ENCODE measurements at places on chromosomes 4 and X.

DNA sequence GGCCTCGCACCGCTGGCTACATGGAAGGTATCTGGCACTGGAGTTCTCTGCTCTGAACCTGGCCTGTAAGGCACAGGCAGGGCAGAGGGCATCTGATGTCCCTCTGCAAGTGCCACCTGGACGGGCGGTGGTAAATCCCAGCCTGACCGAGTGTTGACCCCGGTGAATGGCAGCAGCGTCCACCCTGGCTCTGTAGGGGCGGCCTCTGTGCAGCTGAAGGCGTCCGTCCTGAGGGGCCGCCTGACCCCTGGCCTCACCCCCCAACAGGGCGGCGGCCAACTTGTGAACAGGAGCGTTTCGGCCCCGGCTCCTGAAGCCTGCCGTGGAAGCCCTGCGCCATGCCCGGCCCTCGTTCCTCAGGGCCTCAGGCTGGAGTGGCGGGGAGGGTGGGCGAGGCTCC is 51.4 kb downstream of the CPZ start:
- DNase-seq: no peak

DNA sequence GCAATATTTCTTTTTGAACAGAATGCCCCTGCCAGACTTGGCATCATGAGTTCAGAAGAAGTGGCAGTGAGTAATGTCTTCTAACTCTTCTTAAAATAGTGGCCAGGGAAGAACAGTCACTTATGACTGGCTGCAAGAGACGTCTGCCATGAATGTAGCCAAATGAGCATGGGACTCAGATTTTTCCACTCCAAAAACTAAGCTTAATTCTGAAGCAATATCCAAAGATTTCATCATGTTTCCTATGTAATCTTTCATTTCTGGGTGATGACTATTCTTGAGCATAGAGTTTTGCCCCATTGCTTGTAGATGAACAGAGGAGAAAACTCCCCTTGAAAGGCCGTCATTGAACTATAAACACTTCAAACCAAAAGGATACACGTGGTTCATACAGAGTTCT is 11.8 kb downstream of the AMBN start:
- DNase-seq: no peak

DNA sequence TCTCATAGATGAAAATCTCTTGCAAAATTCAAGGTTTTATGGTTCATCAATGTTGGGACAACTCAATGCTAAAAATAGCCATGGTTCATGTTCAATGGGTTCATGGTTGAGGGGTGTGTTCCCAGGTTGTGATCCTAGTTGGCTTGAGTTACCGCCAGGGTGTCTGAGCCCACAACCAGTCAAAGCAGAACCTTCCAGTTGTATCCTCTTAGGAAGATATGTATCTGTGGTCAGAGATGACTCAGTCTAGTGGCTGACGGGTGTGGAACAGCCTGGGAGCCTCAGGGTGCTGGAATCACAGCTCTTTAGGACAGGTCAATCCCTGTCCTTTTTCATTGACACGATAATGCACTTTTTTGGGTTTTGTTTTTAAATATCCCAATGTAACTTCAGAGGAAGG is 192.3 kb upstream of the NR3C2 start:
- no peak for DNase-seq

- DNase-seq: no peak
Measured at GRCh38 chrX:6448003-6448402, 86.9 kb downstream of the VCX3A start.

GRCh38 chr4:7983296-7983695 is 43.6 kb upstream of the AFAP1 start:
- DNase-seq: no peak

GRCh38 chr4:123278755-123279154 is 117.8 kb upstream of the SPRY1 start:
- no peak for DNase-seq

- DNase-seq: no peak
Measured at GRCh38 chrX:23503835-23504539, 163.3 kb upstream of the PRDX4 start.

GRCh38 chrX:40564447-40564846 is 16.3 kb upstream of the ATP6AP2 start:
- no peak for DNase-seq

DNA sequence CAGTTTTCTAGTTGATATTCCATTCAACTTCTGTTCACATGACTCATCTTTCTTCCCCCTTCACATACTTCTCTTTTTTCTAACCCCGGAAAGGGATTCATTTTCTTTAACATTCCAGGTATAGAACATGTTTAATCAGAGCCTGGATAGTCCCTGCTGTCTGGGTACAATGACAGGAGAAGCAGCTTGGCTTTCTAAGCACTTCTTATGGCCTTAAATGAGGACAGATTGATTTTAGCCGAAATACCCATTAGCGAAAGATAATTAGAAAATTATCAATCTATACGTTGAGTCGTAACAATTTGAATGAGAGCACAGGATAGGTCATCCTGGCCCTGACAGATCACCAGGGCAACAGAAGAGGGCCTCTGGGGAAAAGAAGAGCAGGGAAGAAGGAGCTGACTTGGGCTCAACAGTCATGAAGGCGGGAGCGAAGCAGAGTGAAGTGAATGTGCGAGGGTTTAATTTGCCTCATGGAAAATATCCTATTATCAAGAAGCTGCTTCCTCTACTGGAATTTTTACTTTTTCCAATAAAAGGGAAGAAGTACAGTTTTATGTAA is 62.2 kb downstream of the PPP1R2C start:
- no peak for DNase-seq

DNA sequence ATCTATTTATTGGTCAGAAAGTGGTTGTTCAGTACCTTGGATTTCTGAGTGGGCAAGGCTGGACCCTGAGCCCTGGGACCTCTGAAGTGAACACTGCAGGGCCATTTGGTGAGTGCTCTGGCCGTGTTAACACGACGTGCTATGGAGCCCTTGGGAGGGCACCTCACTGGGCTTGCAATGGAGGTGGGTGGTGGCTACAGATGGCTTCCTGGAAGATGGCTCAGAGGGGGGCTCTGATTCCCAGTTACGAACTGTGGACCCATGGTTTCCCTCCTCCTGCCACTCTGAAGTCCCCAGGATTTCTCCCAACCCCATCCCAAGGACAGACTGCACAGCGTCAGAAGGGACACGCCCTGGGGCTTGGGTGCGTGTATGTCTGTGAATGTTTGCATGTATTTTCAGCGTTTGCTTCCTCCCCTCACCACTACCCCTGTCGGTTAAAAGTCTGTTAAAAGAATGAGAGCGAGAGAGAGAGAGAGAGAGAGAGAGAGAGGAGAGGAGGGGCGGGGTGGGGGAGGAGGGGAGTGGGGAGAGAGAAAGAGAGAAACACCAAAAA is 3.7 kb upstream of the RHOH start:
- no peak for DNase-seq

GRCh38 chrX:29478336-29479069 is 736.9 kb upstream of the MAGEB2 start:
- DNase-seq: no peak

- no peak for DNase-seq
Measured at GRCh38 chr4:89737888-89738287, 99.1 kb downstream of the SNCA start.

DNA sequence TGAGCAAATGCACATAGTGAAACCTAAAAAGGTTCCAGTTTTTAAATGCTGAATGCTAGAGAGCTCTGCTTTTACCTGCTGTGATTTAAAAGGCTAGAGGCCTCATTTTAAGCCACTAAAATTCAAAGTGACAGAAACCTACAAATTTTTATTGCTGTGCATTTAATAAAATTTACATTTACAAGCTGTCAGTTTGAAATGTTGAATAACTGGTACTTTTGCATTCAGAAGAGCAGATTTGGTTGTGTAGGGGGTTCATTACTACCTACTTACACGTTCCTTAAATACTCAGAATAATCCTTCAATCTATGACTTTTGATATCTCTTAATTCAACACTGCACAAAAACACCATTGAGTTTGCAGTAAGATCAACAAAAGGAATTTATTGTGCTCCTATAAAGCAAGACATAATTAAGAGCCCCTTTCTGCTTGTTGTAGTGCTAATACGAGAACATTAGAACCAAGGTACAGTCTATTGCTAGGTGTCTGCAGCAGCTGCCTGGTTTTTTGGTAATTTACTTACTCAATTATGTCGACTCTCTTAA is 27.9 kb downstream of the NKX3-2 start:
- no peak for DNase-seq

GRCh38 chr4:189162888-189163287 is 777.8 kb upstream of the FRG1 start:
- DNase-seq: no peak

GRCh38 chrX:101223226-101223625 is 3.6 kb downstream of the DRP2 start:
- DNase-seq: no peak
